Epithelial cell of esophagus (primary cell): ENCODE measurements at places on chromosomes 7 and 10.

DNA sequence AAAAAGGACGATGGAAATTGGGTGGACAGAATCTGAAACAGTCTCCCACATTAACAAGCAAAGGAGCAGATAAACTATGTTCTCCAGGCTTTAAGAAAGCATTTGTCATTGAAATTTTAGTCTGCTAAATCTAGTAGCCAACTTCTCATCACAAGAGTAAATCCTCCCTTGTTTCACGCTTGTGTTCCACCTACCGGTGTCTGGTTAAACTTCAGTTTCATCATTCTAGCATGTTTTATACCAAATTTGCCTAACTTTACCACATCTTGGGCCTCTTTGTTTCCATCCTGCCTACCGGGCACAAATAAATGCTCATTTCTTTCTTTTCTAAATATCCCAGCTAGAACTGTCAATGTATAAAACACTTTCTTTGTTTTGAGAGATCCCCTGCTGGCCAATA is 5.8 kb downstream of the LIPA start:
- DNase-seq, result no peak

GRCh38 chr7:107632492-107632865 is 28.1 kb upstream of the SLC26A4 start:
- no peak for DNase-seq

DNA sequence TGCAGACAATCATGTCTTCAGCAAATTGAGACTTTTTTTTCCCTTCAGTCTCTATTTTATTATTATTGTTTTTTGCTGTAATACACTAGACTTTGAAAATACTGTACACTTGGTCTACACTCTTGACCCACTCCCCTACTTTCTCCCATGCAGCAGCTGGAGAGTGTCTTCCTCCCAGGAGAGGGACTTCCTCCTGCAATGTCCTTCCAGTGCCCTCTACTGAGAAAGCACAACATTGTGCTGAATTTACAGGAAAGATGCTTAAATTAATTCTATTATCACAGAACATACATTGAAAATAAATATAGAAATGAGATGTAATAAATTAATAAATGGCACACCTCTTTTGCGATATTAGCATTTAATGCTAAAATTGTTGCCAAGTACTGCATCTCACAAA is 411.3 kb downstream of the CCSER2 start:
- no peak for DNase-seq

DNA sequence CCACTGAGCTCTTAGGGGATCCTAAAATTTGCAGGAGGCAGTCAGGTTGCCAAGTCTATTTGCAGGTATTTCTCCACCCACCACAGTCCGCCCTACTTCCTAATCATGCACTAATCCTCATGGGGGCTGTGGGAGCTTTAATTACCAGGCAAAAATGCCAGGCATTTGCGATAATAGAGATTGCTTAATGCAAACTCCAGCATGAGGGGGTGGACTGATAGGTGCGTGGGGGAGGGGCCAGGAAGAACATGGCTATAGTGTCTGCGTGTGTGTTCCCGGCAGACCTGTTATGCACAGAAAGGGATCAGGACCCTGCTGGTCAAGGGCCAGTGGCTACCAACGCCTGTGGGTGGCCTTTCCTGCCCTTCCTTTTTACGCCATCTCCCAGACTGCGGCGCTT is 15.6 kb upstream of the AQP1 start:
- no peak for DNase-seq

GRCh38 chr10:98414578-98414931 is 427 bp downstream of the PYROXD2 start:
- no peak for DNase-seq

GRCh38 chr10:15712883-15713282 is 6.8 kb downstream of the ITGA8 start:
- peak; percentile 47 for DNase-seq

DNA sequence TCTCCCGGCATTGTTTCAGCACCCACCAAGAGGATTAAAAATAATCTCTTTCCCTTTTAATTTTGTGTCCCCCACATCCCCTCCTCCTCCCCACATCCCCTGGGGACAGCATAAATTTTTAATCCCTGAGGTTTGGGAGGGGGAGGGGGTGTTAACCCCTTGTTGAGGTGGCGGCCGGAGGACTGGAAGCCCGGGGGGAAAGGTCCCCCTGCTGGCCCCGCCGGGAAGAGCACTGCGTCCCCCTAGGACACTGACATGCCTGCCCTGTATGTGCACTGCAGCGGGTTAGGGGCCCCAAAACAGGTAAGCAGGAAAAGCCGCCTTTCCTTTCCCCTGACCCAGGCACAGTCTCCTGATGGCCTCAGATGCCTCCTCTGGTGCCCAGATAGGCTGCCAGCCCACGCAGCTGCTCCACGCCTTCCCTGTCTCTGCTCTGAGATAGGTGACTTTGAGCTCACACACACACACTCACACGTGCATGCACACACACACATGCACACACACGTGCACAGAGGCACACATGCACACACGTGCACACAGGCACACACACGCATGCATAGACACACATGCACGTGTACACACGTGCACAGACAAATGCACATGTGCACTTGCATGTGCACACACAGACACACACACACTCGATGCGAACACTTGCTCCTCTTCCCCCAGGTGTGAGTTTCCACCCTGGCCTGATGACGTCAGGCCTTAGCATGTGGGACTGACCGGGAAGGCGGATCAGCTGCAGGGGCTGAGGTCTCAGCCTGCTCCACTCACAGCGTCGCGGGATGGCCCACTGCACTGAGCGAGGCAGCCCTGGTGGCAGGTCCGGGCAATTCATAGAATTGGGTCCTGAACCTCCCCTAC is 12.3 kb downstream of the CNPY1 start:
- no peak for DNase-seq

GRCh38 chr7:85290269-85290668 is 103.4 kb upstream of the SEMA3D start:
- no peak for DNase-seq

DNA sequence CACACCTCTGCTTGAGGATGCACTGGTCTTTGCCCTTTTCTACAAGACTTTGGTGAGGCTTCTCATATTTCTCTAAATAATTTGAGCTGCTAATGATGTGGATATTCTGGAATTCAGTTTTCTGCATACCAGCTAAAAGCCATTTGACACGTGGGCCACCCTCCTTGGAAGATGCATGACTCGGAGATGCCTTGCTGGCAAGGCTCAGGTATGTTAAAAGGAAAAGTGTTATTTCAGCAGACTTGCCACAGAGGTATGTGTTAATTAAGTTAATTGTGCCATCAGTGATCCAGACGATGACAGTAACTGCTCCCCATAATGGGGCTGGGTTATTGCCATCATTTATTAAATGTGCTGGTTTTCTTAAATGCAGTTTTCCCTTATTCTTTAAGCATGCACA is 8.8 kb upstream of the GFRA1 start:
- DNase-seq, result no peak

DNA sequence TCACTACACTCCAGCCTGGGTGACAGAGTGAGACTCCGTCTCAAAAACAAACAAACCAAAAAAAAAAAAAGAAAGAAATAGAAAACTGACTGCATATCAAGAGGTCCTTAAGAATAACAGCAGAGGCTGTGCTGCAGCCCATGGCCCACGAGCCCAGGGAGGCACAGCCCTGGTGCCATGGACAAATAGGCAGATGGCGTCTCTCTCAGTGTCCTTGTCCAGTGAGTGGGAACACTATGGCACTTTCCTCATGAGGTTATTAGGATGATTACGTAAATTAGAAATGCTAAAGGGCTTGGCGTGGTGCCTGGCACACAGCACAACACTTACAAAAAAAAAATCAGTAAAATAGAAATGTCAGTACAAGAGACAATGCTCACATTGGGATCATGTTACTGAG is 33.4 kb upstream of the PFKP start:
- no peak for DNase-seq

- no peak for DNase-seq
These were observed 449.6 kb downstream of the SORCS1 start for GRCh38 chr10:106714734-106715555.

DNA sequence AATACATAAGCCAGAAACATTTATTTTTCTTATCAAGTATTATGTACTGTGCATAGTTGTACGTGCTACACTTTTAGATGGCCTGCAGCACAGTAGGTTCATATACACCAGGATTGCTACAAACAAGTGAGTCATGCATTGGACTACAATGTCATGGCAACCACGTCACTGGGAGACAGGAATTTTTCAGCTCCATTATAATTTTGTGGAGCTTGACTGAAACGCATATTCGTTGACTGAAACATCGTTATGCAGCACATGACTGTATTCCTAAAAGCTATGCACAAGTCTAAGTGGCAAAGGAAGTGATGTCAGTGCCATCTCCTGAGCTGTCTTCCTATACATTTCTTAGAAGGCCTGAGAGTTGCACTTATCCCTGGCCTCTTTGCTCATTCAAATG is 871.8 kb downstream of the IPMK start:
- peak; percentile 10 for DNase-seq

DNA sequence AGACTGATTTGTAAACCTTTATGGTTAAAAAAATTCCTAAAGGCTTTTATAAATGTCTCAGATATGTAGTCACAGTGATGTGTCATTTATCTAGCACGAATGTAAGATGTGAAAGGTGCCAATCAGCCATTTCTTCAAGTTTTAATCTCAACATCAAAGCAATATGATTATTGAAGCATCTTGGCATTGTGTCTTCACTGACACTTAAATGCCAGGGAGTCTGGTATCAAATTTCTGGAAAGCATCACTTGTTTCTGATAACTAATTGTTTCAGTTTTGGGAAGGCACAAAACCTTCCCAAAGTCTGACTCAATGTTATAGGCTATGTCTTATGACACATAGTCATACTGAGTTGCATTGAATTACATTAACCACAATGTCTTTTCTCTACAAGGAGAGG is 492.0 kb upstream of the CNTNAP2 start:
- no peak for DNase-seq

- DNase-seq, result no peak
These were observed 175.1 kb downstream of the NEURL1 start for GRCh38 chr10:103668351-103669242.

GRCh38 chr7:1505731-1506550 is 1.8 kb upstream of the INTS1 start:
- no peak for DNase-seq

DNA sequence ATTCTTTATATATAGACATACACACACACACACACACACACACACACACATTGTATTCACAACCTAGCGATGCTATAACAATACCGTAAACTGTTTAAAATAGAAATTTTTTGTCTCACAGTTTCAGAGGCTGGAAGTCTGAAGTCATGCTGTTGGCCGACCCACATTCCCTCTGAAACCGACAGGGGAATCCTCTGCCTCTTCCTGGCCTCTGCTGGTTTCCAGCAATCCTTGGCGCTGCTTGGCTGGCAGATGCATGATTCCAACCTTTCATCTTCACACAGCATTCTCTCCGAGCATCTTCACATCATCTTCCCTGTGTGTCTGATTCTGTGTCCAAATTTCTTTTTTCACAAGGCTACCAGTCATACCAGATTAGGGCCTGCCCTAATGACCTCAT is 94.8 kb downstream of the CCDC71L start:
- DNase-seq, result no peak

- no peak for DNase-seq
These were observed 16.9 kb downstream of the CAMK2G start for GRCh38 chr10:73857446-73857845.
